Uterus (tissue), 4 donors: ENCODE measurements at places on chromosomes 3 and 15.
A peak's percentile ranks its signal among the peaks of the same experiment; 100 is the strongest.

- DNase-seq: no peak
These were observed 90.0 kb downstream of the FSIP1 start for GRCh38 chr15:39692356-39693327.

DNA sequence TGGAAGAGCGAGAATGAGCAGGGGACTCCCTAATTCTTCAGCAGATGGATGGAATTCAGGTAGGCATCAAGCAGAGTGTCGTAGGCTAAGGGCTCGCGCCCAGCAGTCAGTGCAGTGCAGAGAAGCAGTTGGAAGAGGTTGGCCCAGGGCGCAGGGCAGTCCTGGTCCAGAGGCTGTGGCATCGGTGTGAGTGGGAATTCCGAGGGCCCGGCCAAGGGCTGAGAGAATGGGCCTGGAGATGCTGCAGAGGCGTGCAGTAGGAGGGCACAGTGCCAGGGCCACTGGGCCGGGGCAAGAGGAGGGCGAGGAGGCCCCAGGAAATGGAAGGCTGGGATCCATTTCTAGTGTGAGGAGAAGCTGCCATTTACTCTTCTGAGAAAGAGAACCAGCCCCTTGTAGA, 74.4 kb downstream of the AAGAB start:
- no peak for DNase-seq

- no peak for DNase-seq
These were observed 105.0 kb downstream of the GRM7 start for GRCh38 chr3:6965881-6966280.

GRCh38 chr3:61520966-61521628, 40.3 kb upstream of the PTPRG start:
- no peak for DNase-seq

- DNase-seq: no peak
These were observed 5.5 kb upstream of the RNF111 start for GRCh38 chr15:58981808-58982475.

GRCh38 chr3:181698263-181698954, 13.3 kb upstream of the SOX2 start:
- no peak for DNase-seq

DNA sequence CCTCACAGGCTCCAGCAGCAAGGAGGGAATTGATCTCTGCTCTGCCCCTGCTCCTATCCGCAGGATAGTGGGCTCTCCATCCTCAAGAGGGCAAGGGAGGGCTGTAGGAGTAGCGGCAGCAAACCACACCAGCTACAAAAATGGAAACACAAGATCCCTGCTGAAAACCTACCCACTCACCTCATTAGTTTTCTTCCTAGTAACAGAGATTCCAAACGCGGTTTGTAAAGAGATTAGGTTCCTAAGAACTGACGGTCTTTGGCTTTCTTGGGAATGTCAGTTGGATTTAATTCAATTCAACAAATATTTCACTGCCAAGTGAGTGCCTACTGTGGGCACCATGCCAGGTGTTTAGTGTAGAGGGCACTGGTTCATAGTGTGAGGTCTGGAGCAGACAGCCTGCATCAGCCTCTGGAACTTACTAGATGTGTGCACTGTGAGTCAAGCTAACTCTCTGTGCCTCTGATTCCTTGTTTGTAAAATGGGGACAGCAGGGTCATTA, 84.7 kb downstream of the MRPL46 start:
- DNase-seq: no peak

GRCh38 chr3:134797741-134798451, 2.8 kb downstream of the EPHB1 start:
- no peak for DNase-seq

- no peak for DNase-seq
These were observed 131.8 kb downstream of the MDFIC2 start for GRCh38 chr3:70180664-70181063.

DNA sequence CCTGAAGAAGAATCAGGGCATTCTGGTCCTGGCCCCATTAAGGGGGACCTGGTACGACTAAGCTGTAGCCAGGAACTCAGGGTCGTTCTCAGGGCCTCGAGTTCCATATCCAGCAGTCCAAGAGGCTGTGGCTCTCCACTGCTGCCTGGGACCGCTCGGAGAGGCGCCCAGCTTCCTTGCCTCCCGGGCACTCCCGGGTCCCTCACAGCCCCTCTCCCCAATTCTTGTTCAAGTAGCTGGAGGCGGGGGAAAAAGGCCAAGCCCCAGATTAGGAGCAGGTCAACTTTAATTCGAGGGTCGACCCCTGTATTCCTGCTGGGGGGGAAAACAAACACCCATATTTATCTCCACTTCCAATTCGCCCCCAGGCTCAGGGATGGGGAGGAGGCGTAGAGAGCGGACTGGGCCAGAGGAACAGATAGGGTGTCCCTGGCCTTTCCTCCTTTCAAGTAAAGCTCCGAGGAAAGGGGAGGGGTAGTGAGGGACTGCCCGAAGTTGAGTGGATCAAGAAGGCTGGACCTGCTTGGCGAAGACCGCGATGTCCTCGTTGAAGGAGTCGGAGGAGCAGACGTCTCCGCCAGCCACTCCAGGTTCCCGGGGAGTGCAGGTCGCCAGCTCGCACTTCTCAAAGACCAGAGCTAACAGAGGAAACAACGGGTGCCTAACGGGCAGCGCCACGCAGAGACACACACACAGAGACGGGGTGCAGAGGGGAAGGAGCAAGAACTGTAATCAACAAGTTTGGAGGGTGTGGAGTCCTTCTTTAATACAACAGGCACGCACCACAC, 4.4 kb downstream of the MEIS2 start:
- DNase-seq: peak; percentile 27

- no peak for DNase-seq
These were observed 194.7 kb upstream of the NANOGP8 start for GRCh38 chr15:35279811-35280210.

- DNase-seq: no peak
These were observed 92.3 kb downstream of the SMAD3 start for GRCh38 chr15:67157521-67158252.

GRCh38 chr3:90095811-90096210, 988.4 kb downstream of the EPHA3 start:
- DNase-seq: no peak

DNA sequence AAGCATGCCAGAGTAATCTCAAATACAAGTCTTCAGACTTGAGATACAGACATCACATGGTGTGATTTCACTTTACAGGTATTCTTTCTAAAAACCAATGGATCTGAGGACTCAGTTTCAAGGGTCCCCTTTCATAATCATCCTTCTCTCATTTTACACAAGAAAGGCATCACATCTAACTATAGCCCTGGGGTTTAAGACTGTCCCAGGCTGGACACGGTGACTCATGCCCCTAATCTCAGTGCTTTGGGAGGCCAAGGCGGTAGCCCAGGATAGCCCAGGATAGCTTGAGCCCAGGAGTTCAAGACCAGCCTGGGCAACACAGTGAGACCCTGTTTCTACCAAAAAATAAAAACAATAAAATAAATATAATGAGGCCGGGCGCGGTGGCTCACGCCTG, 36.4 kb downstream of the UBP1 start:
- no peak for DNase-seq

- no peak for DNase-seq
These were observed 41.5 kb downstream of the EFCAB12 start for GRCh38 chr3:129386984-129387383.

DNA sequence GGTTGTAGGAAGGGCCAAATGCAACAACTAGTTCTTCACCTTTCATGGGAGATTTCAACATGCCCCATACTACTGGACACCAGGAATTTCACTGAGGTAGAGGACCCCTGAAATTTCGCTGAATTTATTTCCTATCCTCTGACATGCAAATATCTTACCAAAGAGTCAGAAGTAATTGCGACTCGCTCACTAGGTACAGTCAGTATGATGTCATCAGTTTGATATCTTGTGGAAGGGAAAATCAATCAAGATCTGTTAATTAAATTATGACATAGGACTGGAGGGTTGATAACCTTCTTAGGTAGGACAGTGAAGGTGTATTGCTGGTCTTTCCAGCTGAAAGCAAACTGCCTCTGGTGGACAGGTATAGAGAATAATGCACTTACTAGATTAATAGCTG, 74.9 kb upstream of the TNIK start:
- DNase-seq: no peak

DNA sequence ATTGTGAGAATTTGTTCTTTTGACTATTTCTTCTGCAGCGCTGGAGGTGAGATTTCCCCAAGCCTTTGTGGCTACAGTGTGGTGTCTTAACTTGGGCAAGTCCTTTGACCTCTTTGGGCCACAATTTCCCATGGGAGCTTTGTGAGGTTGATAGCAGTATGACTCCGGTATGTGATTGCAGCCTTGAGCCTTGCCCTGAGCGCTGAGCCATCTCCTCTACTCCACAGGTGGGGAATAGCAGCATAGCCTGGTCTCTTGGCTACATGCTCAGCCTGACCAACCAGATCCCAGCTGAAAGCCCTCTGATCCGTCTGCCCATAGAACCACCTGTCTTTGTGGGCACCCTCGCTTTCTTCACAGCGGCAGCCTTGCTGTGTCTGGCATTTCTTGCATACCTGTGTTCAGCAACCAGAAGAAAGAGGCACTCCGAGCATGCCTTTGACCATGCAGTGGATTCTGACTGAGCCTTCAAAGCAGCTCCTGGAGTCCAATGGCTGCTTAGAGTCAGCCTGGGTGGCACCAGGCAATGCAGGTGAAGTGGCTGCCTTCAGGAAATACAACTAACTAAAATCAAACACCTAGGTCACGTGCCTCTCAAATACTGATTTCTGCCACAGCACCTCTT, 30.0 kb upstream of the RPL14 start:
- DNase-seq: no peak

- DNase-seq: no peak
These were observed 50.5 kb downstream of the CHST2 start for GRCh38 chr3:143170074-143170473.

DNA sequence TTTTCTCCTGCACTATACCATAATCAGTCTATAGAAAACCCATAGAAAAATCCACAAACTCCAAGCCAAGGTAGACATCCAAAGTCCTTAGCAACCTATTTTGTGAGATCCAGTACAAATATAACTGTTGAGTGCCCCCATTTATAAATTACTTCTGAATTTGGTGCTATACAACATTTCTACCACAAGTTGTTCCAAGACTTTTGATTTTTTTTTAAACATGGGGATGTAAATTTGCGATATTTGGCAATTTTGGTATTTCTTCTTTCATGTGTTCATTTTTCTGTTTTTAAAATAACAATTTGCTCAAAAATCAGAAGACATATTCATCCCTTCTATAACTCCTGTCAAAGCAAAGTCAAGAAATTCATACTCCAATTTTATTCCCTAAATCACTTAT, 763.8 kb downstream of the ROBO1 start:
- DNase-seq: no peak

- DNase-seq: peak; percentile 13
These were observed 639 bp downstream of the MKRN3 start for GRCh38 chr15:23566071-23566554.

- DNase-seq: no peak
These were observed at the start of gene MKRN2OS for GRCh38 chr3:12545473-12545791. MKRN2OS (minus strand) TSS chr3:12545499; CDS start chr3:12545464, 35 bp downstream.

DNA sequence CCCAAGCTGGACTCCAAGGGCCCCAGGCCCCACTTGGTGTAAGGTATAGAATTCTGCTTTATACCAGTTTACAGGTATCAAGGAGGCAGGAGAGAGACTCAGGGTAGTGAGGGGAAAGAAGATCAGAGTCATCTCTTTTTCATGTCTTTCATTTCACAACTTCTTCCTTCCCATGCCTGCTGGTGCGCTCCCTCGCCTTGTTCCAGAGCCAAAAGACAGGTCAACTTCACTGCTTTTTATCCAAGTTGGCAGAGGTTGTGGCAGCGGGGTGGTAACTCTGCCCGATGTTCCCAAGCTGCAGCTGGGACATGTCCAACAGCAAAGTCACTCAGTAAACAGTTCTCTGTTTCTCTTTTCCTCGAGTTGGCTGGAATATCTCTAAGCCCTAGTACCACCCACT, 86.3 kb upstream of the TCF12 start:
- peak; percentile 53 for DNase-seq

DNA sequence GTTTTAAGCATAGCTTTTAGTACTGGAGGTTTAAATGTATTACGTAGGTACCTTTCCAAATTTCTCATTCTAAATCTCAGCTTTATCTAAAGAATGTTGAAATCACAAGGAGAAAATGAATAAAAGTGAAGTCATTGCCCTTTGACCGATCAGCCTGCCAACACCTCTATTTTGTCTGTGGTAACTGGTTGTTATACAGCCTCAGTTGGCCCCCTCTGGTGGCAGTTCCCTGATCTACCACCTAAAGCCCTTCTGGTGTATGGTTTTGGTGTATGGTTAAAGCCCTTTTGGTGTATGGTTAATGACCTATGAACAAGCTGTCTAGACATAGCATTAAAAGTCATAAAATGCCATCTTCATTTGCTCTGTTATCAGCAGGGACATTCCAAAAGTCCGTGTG, 378.2 kb upstream of the AZI2 start:
- no peak for DNase-seq

GRCh38 chr3:64488939-64489338, 198.9 kb downstream of the ADAMTS9 start:
- no peak for DNase-seq

DNA sequence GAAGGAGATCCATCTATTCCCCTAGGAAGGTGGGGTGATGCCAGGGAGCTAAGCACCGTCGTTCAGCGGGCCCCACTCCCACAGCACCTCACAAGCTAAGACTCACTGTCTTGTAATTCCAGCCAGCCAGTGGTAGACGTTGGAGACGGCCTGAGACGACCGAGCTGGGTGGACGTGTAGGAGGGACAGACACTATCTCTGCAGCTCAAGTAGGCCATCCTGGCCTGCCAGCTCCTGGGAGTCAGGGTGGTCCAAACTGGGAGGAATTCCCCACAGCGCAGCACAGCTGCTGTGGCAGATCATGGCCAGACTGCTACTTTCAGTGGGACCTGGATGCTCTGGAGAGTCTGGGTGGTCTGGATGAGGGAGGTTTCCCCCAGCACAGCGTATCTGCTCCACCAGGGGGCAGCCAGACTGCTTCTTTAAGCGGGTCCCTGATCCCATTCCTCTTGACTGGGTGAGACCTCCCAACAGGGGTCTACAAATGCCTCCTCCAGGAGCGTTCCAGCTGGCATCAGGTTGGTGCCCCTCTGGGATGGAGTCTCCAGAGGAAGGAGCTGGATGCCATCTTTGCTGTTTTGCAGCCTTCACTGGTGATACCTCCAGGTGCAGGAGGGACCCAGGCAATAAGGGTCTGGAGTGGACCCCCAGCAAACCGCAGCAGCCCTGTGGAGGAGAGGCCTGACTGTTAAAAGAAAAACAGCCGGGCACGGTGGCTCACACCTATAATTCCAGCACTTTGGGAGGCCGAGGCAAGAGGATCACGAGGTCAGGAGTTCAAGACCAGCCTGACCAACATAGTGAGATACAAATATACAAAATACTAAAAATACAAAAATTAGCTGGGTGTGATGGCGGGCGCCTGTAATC, 27.6 kb downstream of the GNB5 start:
- no peak for DNase-seq

DNA sequence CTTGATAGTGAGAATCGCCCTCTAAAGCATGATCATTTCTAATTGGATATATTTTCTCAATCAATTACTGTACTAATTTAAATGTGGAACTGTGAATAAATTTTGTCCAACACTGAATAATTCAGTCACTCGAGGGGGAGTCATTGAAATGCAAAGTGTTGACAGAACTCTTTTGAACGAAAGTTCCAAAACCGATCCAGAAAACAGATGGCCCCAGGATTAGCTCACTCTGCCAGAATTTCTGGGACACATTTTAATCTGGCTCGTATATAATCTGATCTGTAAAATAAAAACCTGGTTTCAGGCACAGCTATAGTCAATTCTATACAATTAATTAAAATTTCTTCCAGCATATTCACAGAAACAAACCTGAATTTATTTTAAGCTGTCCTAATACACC, 580.4 kb downstream of the ROBO1 start:
- DNase-seq: no peak
